T-helper 17 cell (primary cell): ENCODE measurements at places on chromosomes 6 and 20.
A peak's percentile ranks its signal among the peaks of the same experiment; 100 is the strongest.

DNA sequence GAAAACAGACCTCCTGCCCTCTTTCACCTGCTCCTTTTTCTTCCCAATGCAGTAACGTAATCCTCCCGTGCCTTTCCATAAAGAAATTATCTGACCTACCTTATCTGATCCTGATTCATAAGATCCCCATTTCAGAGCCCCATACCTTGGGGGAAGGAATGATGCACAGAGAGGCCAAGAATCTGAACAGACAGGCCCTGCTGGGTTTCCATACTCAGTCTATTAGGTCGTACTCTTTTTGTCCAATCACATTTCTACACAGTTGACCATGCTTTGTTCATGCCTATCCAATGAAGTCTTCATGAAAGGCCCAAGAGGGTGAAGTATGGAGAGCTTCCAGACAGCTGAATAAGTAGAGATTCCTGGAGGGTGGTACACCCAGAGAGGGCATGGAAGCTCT, 25.3 kb downstream of the SRPK1 start:
- peaks cover 1% of the 10 kb centered on the region for H3K36me3 ChIP-seq
- peak overlapping the region; percentile 29 for H3K27ac ChIP-seq
- H3K27me3 ChIP-seq = no peaks in the 10 kb centered on the region
- DNase-seq = no peak
- peaks cover 20% of the 10 kb centered on the region for H3K4me1 ChIP-seq

GRCh38 chr6:32843331-32843978, 392 bp downstream of the PSMB8 start:
- H3K4me1 ChIP-seq = peaks cover 68% of the 10 kb centered on the region
- peaks cover 37% of the 10 kb centered on the region for H3K36me3 ChIP-seq
- H3K27me3 ChIP-seq = no peaks in the 10 kb centered on the region
- peak overlapping the region; percentile 100 for H3K27ac ChIP-seq
- H3K4me3 ChIP-seq = peak overlapping the region; percentile 99
- DNase-seq = no peak

DNA sequence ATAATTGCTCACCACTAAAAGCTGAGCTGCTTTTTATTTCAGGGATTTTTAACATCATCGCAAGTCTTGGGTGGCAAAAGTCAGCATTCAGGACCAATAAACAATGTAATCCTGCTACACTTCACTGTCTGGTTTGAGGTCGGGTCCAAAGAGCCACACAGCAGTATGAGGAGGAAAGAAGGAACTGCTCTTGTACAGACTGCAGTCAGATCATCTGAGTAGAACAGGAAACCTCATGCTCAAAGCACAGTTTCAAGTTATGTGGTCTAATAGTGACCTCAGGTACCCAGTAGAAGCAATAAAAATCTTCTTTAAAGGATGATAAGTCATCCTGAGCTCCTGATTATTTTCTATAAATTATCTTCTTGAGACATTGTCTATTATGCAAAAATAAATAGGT, 211.4 kb downstream of the FUT9 start:
- no peak overlapping the region for H3K4me3 ChIP-seq
- no peak overlapping the region for H3K27ac ChIP-seq
- H3K27me3 ChIP-seq = no peaks in the 10 kb centered on the region
- no peaks in the 10 kb centered on the region for H3K4me1 ChIP-seq
- no peaks in the 10 kb centered on the region for H3K36me3 ChIP-seq
- no peak for DNase-seq

GRCh38 chr6:49892280-49892679, 25.9 kb upstream of the CRISP1 start:
- H3K27me3 ChIP-seq = no peaks in the 10 kb centered on the region
- no peak for DNase-seq
- H3K36me3 ChIP-seq = no peaks in the 10 kb centered on the region
- H3K4me3 ChIP-seq = no peak overlapping the region
- no peaks in the 10 kb centered on the region for H3K4me1 ChIP-seq

- no peak overlapping the region for H3K27ac ChIP-seq
- H3K4me3 ChIP-seq = no peak overlapping the region
- H3K36me3 ChIP-seq = peaks cover 3% of the 10 kb centered on the region
- DNase-seq = no peak
These were observed 9.9 kb downstream of the SMOC2 start for GRCh38 chr6:168450917-168451316.

- H3K4me1 ChIP-seq = no peaks in the 10 kb centered on the region
- no peak for DNase-seq
These were observed 474.4 kb upstream of the RNF217 start for GRCh38 chr6:124487623-124488431.

DNA sequence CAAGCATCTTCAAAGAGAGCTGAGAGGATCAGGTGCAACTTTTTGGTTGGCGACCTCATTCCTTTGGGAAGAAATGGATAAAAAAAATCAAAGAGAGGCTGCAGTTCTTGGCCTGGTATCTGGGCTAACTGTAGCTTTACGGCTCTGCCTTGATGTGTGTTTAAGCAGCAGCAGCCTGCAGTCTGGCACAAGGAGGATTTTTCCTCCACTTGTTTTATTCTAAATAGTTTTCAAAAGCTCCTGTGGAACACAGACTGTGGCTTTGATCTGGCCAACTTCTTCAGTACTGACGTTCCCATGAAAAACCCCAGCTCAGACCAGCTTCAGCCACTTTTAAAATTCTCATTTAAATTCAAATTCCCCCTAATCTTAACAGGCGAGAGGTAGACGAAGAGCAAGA, 137.3 kb downstream of the HDGFL1 start:
- H3K27me3 ChIP-seq = no peaks in the 10 kb centered on the region
- H3K4me3 ChIP-seq = no peak overlapping the region
- no peaks in the 10 kb centered on the region for H3K4me1 ChIP-seq
- DNase-seq = no peak
